ENCODE measurements at places on chromosomes 7 and 10.

- DNase-seq, result no peak
Measured at GRCh38 chr10:49176310-49177268, 11.6 kb downstream of the TMEM273 start.

GRCh38 chr7:87317691-87318245 lies 27.7 kb upstream of the CROT start:
- DNase-seq, result peak; percentile 61

DNA sequence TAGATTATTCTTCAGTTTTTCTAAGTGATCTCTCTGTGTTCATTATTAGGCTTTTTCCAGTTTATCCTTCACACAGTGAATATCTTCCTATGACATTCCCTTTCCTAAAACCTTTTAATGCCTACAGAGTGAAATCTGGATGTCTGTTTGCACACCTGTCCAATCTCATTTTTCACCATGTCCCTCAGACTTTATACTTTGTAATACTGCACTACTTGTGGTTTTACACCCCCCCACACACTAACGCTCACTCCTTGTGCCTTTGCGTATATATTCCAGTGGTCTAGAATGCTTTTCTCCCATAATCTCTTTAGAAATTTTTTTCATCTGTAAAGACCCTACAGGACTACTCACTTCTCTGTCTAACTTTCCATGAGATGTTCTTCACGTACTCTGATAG lies 98.2 kb downstream of the EXOC6 start:
- DNase-seq, result no peak

DNA sequence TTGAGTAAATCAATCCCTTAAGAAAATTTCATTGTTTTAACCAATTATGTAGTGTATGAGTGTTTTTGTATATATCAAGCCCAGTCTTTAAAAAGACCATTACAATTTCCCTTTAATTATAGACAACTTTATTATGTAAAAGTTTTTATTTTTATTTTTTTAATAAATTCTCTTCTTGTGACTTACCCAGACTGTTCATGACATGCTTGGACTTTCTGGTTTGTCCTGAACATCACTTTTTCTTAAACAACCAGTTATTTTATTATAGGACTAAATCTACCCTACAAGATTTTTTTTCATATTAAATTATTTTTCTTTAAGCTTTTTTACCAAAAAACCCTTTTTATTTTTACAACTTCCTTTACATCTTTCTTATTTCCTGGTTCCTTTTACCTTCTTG lies 410.4 kb downstream of the ATRNL1 start:
- no peak for DNase-seq

- no peak for DNase-seq
Measured at GRCh38 chr10:132240156-132240555, 53.4 kb downstream of the DPYSL4 start.

GRCh38 chr7:44965441-44965903 lies 13.3 kb downstream of the MYO1G start:
- no peak for DNase-seq

GRCh38 chr7:140458201-140458600 lies 21.1 kb downstream of the MKRN1 start:
- DNase-seq, result no peak

- DNase-seq, result no peak
Measured at GRCh38 chr10:102997998-102998397, 79.9 kb downstream of the CNNM2 start.
